ENCODE measurements at places on chromosomes 13 and 19.

DNA sequence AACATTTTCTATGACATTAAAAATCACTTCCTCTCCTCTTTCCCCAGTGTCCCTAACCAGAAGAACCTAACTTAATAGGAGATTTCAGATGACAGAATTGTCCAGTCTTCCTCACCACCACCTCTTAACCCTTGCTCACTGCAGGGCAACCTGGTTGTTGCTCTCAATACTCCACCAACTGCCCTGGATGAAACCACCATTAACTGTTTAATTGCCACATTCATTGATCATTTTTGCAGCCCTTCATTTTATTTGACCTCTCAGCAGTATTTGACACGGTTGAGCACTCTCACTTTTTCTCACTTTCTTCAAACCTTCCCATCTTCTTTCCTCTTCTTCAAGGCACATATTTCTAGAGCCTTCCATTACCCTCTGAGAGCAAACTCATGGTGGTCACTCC is 84.0 kb downstream of the MBNL2 start:
- peaks cover 23% of the 10 kb centered on the region for H3K4me1 ChIP-seq
- H3K27me3 ChIP-seq, result no peaks in the 10 kb centered on the region

- peaks cover 6% of the 10 kb centered on the region for H3K4me1 ChIP-seq
- no peaks in the 10 kb centered on the region for H3K27me3 ChIP-seq
- no peak overlapping the region for H3K4me3 ChIP-seq
- no peak overlapping the region for H3K27ac ChIP-seq
- no peak for DNase-seq
Measured at GRCh38 chr13:19596086-19596485, 34.8 kb upstream of the TPTE2 start.

GRCh38 chr19:16088351-16089009 is 12.2 kb downstream of the TPM4 start:
- no peak overlapping the region for H3K4me3 ChIP-seq
- no peak overlapping the region for H3K27ac ChIP-seq
- no peaks in the 10 kb centered on the region for H3K4me1 ChIP-seq
- H3K36me3 ChIP-seq, result peaks cover 97% of the 10 kb centered on the region
- no peaks in the 10 kb centered on the region for H3K27me3 ChIP-seq

GRCh38 chr19:45717131-45717982 is 13.3 kb downstream of the FBXO46 start:
- H3K27me3 ChIP-seq, result no peaks in the 10 kb centered on the region
- peak overlapping the region; percentile 97 for H3K27ac ChIP-seq
- DNase-seq, result peak; percentile 100
- H3K4me1 ChIP-seq, result peaks cover 18% of the 10 kb centered on the region

DNA sequence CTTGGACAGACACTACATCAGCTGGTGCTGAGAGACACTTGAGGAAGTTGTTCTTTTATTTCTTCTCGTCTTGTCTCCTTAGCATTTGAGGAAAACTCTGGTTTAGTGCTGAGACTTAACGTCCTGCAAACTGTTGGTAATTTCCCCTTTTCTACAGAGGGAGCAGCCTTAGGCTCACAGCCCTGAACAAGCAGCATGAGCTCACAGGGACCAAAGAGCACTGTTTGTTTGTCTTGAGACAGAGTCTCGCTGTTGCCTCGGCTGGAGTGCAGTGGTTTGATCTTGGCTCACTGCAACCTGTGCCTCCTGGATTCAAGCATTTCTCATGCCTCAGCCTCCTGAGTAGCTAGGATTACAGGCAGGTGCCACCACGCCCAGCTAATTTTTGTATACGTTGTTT is 5.5 kb downstream of the ZNF805 start:
- H3K4me1 ChIP-seq, result peaks cover 6% of the 10 kb centered on the region
- no peak overlapping the region for H3K27ac ChIP-seq
- peaks cover 57% of the 10 kb centered on the region for H3K36me3 ChIP-seq
- DNase-seq, result no peak

DNA sequence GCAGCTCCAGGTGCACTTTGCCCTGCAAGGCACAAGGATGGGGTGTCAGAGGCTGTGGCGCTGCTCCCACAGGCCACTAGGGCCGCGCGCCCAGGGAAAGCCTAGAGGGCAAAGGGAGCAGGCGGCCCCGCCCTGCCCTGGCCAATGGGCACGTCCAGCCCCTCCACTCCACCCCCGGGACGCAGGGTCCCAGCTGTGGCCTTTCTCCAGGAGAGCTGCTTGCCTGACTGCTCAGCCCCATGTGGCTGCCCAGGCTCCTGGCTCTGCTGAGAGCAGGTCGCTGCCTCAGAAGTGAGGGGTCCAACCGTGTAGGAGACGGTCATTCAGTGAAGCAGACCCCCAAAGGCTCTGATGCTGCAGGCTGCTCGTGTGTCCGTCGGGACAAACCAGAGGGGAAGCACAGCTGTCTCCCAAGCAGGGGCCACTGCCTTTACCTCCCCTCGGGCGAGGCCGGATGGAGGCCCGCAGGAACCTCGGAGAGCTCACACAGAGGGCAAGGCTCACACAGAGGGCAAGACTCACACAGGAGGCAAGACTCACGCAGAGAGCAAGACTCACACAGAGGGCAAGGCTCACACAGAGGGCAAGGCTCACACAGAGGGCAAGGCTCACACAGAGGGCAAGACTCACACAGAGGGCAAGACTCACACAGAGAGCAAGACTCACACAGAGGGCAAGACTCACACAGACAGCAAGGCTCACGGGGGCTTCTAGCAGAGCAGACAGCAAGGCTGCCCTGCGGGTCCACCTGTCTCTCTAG is 56.2 kb upstream of the C13orf46 start:
- peaks cover 21% of the 10 kb centered on the region for H3K36me3 ChIP-seq
- H3K4me1 ChIP-seq, result peaks cover 5% of the 10 kb centered on the region
- H3K4me3 ChIP-seq, result no peak overlapping the region

DNA sequence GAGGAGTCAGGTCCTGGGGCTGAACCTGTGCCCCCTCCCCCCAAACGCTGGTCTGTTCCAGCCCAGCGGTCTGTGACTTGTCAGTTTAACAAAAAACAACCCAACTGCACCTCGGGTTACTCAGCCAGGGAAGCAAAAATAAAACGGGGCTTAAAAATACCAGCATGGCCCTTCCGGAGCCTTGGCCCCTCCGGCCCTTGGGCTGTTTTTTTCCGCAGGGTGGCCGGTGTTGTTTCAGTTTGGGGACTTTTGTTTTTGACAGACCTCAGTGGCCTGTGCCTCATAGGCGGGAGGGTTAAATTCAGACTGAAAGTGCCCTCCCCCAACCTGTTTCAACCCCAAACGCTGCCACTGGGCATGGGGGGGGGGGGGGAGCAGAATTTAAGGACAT is 4.0 kb downstream of the TCF3 start:
- no peak for DNase-seq
- H3K27me3 ChIP-seq, result no peaks in the 10 kb centered on the region
- H3K36me3 ChIP-seq, result peaks cover 29% of the 10 kb centered on the region

DNA sequence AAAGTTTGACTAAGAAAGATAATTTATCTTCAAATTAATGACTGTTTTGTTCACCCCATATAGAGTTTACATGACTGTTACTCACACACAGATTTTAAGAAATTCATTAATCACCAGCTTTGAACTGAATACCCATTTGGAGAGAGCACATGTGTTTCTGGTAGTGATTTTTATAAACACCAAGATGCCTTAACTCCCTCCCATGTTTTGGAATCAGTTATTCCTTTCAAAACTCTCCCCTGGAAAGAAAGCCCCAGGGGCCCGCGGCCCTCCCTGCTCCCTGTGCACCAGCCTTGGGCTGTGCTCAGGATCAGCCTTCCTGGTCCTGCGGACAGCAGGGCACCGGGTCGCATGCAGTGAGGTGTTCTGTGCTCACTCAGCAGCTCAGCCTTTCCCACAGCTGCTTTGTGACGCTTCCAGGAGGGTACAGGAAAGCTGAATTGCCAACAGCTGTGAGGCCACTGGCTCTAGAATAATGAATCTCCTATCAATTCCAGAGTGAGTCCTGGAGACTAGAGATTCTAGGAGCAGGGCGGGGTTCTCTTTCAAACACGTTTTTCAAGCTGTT is 483.2 kb downstream of the EFNB2 start:
- H3K4me3 ChIP-seq, result no peak overlapping the region
- DNase-seq, result no peak
- H3K27me3 ChIP-seq, result no peaks in the 10 kb centered on the region
- H3K4me1 ChIP-seq, result no peaks in the 10 kb centered on the region
- H3K27ac ChIP-seq, result no peak overlapping the region

Data from MCF 10A (cell line).